ENCODE measurements at places on chromosomes 13 and 19. TPM values are rescaled to one million over a fixed set of nuclear protein-coding genes. Genes with fewer than 3 reads are reported as not detected.
A peak's percentile ranks its signal among the peaks of the same experiment; 100 is the strongest.

OR7A5 gene
- 3.3 TPM for polyA plus RNA-seq

NCCRP1 gene
- 0.73 TPM for polyA plus RNA-seq

- no peak overlapping the region for H3K27ac ChIP-seq
- H3K36me3 ChIP-seq: no peaks in the 10 kb centered on the region
- H3K4me3 ChIP-seq: no peak overlapping the region
- H3K4me1 ChIP-seq: no peaks in the 10 kb centered on the region
- H3K27me3 ChIP-seq: no peaks in the 10 kb centered on the region
These were observed 295.6 kb downstream of the TBC1D4 start for GRCh38 chr13:75186379-75186778.

GRCh38 chr19:54013866-54014265 is 22.4 kb downstream of the CACNG6 start:
- no peaks in the 10 kb centered on the region for H3K36me3 ChIP-seq
- H3K4me1 ChIP-seq: no peaks in the 10 kb centered on the region
- H3K27me3 ChIP-seq: no peaks in the 10 kb centered on the region

GRCh38 chr13:100491164-100491842 is 97.3 kb downstream of the GGACT start:
- H3K36me3 ChIP-seq: no peaks in the 10 kb centered on the region
- no peak overlapping the region for H3K4me3 ChIP-seq
- no peaks in the 10 kb centered on the region for H3K27me3 ChIP-seq
- H3K4me1 ChIP-seq: no peaks in the 10 kb centered on the region

- H3K4me3 ChIP-seq: no peak overlapping the region
- no peaks in the 10 kb centered on the region for H3K4me1 ChIP-seq
- no peaks in the 10 kb centered on the region for H3K27me3 ChIP-seq
- H3K36me3 ChIP-seq: no peaks in the 10 kb centered on the region
- no peak overlapping the region for H3K27ac ChIP-seq
- DNase-seq: no peak
These were observed 8.7 kb downstream of the ZNF71 start for GRCh38 chr19:56603829-56604228.

- H3K36me3 ChIP-seq: no peaks in the 10 kb centered on the region
- H3K27ac ChIP-seq: no peak overlapping the region
- H3K27me3 ChIP-seq: no peaks in the 10 kb centered on the region
- no peak overlapping the region for H3K4me3 ChIP-seq
- no peak for DNase-seq
These were observed 9.5 kb upstream of the LILRB4 start for GRCh38 chr19:54653181-54653809.

DNA sequence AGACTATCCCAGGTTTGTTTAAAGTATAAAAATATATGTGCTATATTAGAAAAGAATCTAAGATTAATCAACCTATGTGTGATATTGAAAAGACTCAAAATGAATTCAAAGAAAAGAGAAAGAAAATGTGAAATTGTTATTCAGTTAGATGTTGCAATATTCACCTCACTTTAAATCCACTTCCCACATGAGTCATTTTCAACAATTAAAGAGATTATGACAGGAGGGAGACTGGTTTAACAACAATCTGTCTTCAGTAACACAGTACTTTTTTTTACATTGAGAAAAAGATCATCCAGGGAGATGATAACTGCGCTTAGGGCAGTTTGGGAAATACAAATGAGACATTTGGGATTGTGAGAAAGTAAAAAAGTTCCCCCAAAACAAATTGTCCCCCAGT is 1246.2 kb downstream of the SLITRK1 start:
- no peaks in the 10 kb centered on the region for H3K27me3 ChIP-seq
- no peaks in the 10 kb centered on the region for H3K4me1 ChIP-seq
- no peak overlapping the region for H3K4me3 ChIP-seq
- H3K27ac ChIP-seq: no peak overlapping the region

GRCh38 chr13:46615888-46616531 is 63.0 kb downstream of the LRCH1 start:
- no peaks in the 10 kb centered on the region for H3K36me3 ChIP-seq
- no peaks in the 10 kb centered on the region for H3K27me3 ChIP-seq
- no peak overlapping the region for H3K4me3 ChIP-seq
- H3K27ac ChIP-seq: peak overlapping the region; percentile 87
- DNase-seq: no peak

DNA sequence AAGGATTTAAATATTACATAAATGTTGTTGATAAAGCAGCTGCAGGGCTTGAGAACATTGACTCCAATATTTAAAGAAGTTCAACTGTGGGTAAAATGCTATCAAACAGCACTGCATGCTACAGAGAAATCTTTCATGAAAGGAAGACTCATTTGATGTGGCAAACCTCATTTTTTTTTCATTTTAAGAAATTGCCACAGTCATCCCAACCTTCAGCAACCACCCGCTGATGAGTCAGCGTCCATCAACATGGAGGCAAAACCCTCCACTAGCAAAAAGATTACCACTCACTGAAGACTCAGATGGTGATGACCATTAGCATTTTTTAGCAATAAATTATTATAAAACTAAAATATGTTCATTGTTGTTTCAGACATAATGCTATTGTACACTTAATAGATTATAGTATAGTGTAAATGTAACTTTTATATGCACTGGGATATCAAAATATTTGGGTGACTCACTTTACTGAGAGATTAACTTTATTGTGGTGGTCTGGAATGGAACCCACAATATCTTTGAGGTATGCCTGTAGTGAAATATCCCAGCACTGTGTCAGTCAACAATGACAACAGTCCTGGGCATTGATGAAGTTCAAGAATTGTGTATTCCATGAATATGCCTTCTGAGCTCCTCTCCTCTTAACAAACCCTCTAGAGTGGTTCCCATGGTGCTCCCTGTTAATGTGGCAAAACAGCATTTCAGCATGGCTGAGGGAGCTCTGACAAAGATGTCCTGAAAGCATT is 52.4 kb upstream of the SOX21 start:
- no peak overlapping the region for H3K4me3 ChIP-seq
- no peaks in the 10 kb centered on the region for H3K36me3 ChIP-seq
- no peak overlapping the region for H3K27ac ChIP-seq
- no peaks in the 10 kb centered on the region for H3K4me1 ChIP-seq
- DNase-seq: no peak

DNA sequence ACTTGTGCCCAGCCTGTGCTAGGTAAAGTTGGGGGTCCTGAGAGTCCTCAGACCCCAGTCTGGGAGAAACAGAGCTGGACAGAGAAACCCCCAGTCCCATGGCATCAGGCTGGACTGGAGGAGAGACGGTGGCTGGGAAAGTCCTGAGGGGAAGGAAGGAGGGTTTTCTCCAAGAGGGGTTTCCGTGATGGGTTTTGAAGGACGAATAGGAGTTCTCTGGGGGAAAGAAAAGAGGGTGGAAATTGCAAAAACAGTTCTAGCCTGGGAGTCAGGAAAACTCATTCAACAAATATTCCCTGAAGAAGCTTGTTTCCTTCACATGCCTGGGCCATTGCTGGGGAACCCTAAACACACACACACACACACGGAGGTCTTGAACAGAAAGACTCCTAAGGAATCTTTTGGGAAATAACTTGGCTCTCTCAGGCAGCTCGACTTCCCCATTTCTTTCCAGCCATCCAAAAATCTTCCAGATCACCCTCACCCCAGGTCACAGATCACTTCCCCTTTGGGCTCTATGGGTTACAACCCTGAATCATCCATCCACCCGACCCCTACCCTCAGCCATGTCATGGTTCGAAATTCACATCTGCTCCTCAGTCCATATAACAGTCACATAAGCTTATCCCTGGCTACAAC is 47.5 kb downstream of the COLGALT1 start:
- no peak overlapping the region for H3K4me3 ChIP-seq
- no peak overlapping the region for H3K27ac ChIP-seq
- no peaks in the 10 kb centered on the region for H3K36me3 ChIP-seq

DNA sequence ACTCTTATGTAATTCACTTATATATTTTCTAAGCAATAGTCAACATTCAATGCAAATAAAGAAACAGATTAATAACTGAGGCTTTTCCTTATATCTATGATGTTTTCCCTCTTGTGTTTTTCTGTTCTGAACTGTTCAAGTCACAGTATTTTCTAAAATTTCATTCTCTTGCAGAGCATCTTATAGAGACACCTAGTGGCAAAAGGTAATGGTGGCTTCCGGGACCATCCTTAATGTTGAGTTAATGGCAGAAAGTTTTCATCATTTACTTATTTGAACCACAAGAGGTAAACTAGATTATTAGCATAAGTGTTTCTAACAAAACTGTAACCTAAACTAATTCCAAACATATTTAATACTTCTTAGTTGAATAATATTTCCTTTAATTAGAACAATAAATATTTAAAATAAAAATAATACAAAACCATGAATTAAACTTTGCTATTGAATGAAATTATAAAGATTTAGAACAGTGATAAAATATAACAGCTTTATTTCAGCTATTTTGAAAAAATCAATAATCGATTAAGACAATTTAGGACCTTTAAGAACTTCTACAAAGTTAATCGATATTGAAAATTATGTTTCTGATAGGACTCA is 1.7 kb upstream of the SLITRK5 start:
- H3K4me3 ChIP-seq: no peak overlapping the region
- H3K4me1 ChIP-seq: peaks cover 7% of the 10 kb centered on the region
- H3K27me3 ChIP-seq: no peaks in the 10 kb centered on the region
- H3K27ac ChIP-seq: no peak overlapping the region
- H3K36me3 ChIP-seq: no peaks in the 10 kb centered on the region
- DNase-seq: no peak

GRCh38 chr13:111599791-111600190 is 279.3 kb downstream of the TEX29 start:
- no peaks in the 10 kb centered on the region for H3K27me3 ChIP-seq
- H3K4me3 ChIP-seq: no peak overlapping the region
- no peak overlapping the region for H3K27ac ChIP-seq
- H3K36me3 ChIP-seq: no peaks in the 10 kb centered on the region

ZNF439 gene
- 5.9 TPM for polyA plus RNA-seq

- no peaks in the 10 kb centered on the region for H3K4me1 ChIP-seq
- no peak overlapping the region for H3K4me3 ChIP-seq
- H3K36me3 ChIP-seq: no peaks in the 10 kb centered on the region
- no peak overlapping the region for H3K27ac ChIP-seq
- no peaks in the 10 kb centered on the region for H3K27me3 ChIP-seq
These were observed 51.4 kb downstream of the NBEA start for GRCh38 chr13:34993470-34993869.

TRPM4 gene
- 16.0 TPM for polyA plus RNA-seq

DNA sequence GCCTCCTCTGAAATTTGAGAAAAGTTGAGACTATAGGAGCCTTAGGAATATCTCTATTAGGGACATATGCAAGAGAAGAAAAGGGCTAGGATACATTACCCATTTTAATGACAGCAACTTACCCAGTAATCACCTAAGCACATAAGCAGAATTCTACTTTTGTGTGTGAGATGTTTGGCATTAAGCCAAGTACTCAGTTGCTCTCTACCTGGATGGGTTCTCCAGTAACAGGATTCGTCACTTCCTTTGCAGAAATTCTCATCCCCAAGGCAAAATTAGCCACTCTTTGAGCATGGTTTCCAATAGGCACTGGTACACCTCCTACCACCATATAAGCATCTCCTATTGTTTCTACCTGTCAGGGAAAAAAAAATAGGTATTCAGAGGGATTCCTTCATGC is 95.1 kb downstream of the C13orf42 start:
- H3K4me3 ChIP-seq: no peak overlapping the region
- H3K27ac ChIP-seq: no peak overlapping the region
- H3K27me3 ChIP-seq: no peaks in the 10 kb centered on the region
- no peak for DNase-seq
- no peaks in the 10 kb centered on the region for H3K4me1 ChIP-seq

DNA sequence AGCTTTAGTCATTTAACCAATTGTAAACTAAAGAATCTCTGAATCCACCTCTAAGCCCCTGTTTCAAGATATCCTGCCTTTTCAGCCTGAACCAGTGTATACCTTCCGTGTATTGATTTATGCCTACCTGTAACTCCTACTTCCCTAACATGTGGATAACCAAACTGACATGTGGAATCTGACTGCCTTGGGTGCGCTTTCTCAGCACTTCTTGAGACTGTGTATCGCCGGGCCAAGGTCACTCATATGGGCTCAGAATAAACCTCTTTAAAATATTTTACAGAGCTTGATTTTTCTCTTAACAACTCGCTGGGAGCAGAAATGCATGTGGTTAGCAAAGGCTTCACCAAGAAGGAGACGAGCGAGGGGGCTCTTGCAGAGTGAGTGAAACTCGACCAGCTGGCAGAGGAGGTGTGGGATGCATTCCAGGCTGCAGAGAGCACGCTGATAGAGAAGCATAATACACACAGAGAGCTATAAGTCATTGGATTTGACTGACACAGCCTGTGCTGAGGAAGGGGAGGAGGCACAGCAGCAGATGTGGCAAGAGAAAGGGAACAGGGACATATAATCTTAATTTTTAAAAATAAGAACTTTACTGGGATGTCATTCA is 268.2 kb upstream of the MAB21L1 start:
- H3K4me3 ChIP-seq: no peak overlapping the region
- H3K4me1 ChIP-seq: no peaks in the 10 kb centered on the region
- no peaks in the 10 kb centered on the region for H3K27me3 ChIP-seq
- no peak overlapping the region for H3K27ac ChIP-seq
- DNase-seq: no peak
- H3K36me3 ChIP-seq: no peaks in the 10 kb centered on the region

- no peaks in the 10 kb centered on the region for H3K36me3 ChIP-seq
- peaks cover 14% of the 10 kb centered on the region for H3K4me1 ChIP-seq
- no peaks in the 10 kb centered on the region for H3K27me3 ChIP-seq
- no peak overlapping the region for H3K4me3 ChIP-seq
- no peak for DNase-seq
These were observed 76.8 kb upstream of the MEDAG start for GRCh38 chr13:30829145-30829832.

DNA sequence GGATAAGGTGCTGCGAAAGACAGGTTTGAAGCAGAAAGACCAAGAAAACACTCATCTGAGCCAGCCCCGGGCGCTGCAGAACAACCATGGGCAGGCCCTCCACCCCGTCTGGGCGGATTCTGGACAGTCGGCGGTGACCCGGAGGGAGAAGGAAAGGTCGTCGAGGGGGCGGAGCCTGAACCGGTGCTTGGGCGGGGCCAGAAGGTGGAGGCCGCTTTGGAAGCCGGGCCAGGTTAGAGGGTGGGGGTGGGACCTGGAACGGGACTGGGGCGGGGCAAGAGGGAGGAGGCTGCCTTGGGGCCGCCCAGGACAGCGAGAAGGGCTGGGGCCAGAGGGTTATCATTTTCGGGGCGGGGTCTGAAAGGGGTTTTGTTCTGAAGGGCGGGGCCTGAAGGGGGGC is 5.0 kb upstream of the ZNF765 start:
- H3K27ac ChIP-seq: no peak overlapping the region
- no peaks in the 10 kb centered on the region for H3K4me1 ChIP-seq
- H3K4me3 ChIP-seq: peak overlapping the region; percentile 49
- peak; percentile 76 for DNase-seq
- no peaks in the 10 kb centered on the region for H3K36me3 ChIP-seq

MCF2L gene
- polyA plus RNA-seq: 5.0 TPM

- no peaks in the 10 kb centered on the region for H3K36me3 ChIP-seq
- H3K27ac ChIP-seq: no peak overlapping the region
- H3K4me3 ChIP-seq: no peak overlapping the region
- DNase-seq: no peak
- H3K27me3 ChIP-seq: no peaks in the 10 kb centered on the region
- H3K4me1 ChIP-seq: no peaks in the 10 kb centered on the region
These were observed 2318.0 kb downstream of the PCDH9 start for GRCh38 chr13:64912141-64912540.
